Aorta (tissue), 5 donors: ENCODE measurements at places on chromosomes 3 and 15. TPM values are rescaled to one million over a fixed set of nuclear protein-coding genes. Genes with fewer than 3 reads are reported as not detected.
A peak's percentile ranks its signal among the peaks of the same experiment; 100 is the strongest.

The GATA2 gene
- 12.5 TPM for total RNA-seq

The GPR176 gene
- 73.6 TPM for total RNA-seq

The ADGRG7 gene
- total RNA-seq: 0.51 TPM

DNA sequence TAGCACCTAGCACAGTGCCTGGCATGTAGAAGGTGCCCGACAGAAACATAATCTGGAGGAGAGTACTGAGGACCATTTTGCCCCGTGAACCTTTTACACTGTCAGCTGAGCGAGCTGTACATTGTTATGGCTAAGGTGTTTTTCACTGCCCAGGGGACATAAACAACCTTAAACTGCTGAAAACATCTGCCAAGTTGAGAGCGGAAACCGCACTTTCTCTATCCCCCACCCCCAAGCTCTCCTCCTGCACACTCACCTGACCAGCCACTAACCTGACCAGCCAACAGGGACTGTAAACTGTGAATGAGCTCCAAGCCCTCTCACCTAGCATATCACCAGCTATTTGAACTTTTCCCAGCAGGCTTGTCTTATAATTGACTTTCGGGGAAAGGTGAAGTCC lies 17.6 kb downstream of the RAB43 start:
- no peak overlapping the region for H3K27ac ChIP-seq
- no peaks in the 10 kb centered on the region for H3K4me1 ChIP-seq
- H3K36me3 ChIP-seq: no peaks in the 10 kb centered on the region

DNA sequence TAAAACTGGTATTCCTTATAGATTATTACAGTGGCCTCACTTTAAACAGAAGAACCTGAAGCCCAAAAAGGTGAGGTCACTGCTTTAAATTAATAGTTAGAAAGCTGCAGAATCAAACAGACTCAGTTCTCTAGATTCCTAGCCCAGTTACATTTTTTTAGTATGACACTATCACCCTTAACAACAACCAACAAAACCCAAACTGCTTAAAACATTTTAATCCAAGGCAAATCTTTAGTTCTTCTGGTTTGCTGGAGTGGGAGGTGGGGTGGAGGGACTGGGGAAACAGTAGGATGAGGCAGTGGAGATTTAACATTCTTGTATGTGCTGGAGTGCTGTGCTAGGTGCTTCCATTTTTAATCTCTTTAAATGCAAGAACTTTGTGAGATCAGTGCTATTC lies 631.6 kb upstream of the KCNMB2 start:
- no peaks in the 10 kb centered on the region for H3K36me3 ChIP-seq
- peak overlapping the region; percentile 89 for H3K27ac ChIP-seq
- H3K4me3 ChIP-seq: no peak overlapping the region
- H3K4me1 ChIP-seq: peaks cover 2% of the 10 kb centered on the region

GRCh38 chr3:22585504-22585903 lies 617.6 kb upstream of the UBE2E2 start:
- no peak for DNase-seq
- no peaks in the 10 kb centered on the region for H3K4me1 ChIP-seq
- no peak overlapping the region for H3K4me3 ChIP-seq
- H3K27me3 ChIP-seq: no peaks in the 10 kb centered on the region
- H3K36me3 ChIP-seq: no peaks in the 10 kb centered on the region
- H3K27ac ChIP-seq: no peak overlapping the region

DNA sequence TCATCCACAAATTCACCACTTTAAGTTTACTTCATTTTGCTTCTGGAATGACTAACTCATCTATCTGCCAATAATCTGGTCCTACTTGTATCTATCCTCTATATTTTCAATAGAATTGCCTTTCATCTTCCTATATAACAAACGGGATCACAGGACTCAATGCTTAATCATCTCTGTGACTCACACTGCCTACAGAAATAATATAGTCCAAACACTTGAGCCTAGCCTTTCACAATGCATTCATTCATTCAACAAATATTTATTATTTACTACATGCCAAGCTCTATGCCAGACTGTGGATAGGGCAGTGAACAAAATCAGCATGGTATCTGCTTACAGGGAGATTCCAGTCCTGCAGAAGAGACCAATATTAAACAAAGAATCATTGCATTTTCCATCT lies 16.6 kb upstream of the AGTR1 start:
- H3K4me3 ChIP-seq: no peak overlapping the region
- no peak overlapping the region for H3K27ac ChIP-seq
- DNase-seq: no peak
- no peaks in the 10 kb centered on the region for H3K36me3 ChIP-seq
- H3K27me3 ChIP-seq: no peaks in the 10 kb centered on the region

GRCh38 chr15:61038910-61039309 lies 190.2 kb downstream of the RORA start:
- H3K27ac ChIP-seq: no peak overlapping the region
- H3K4me1 ChIP-seq: peaks cover 5% of the 10 kb centered on the region
- no peak overlapping the region for H3K4me3 ChIP-seq
- no peak for DNase-seq

GRCh38 chr15:87300146-87300545 lies 956.4 kb downstream of the NTRK3 start:
- no peaks in the 10 kb centered on the region for H3K4me1 ChIP-seq
- no peak overlapping the region for H3K27ac ChIP-seq
- DNase-seq: no peak
- no peaks in the 10 kb centered on the region for H3K36me3 ChIP-seq
- H3K4me3 ChIP-seq: no peak overlapping the region
